ENCODE measurements at places on chromosomes 7 and 10.

DNA sequence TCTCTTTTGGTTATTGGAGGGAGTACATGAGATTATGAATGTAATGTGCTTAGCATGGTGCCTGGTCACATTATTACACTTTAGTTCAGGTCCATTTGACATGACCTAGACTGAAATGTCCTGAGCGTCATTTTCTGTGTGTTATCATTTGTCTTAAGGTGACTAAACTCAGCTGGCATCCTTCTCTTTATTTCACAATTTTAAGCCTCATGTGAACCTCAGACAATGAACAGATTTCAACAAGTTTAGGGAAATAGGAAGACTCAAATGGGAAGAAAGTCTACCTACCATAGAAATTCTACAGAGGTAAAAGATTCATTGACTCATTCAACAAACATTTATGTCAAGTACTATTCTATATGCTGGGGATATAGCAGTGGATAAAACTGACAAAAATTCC is 70.2 kb upstream of the EXOC6 start:
- no peak for DNase-seq

DNA sequence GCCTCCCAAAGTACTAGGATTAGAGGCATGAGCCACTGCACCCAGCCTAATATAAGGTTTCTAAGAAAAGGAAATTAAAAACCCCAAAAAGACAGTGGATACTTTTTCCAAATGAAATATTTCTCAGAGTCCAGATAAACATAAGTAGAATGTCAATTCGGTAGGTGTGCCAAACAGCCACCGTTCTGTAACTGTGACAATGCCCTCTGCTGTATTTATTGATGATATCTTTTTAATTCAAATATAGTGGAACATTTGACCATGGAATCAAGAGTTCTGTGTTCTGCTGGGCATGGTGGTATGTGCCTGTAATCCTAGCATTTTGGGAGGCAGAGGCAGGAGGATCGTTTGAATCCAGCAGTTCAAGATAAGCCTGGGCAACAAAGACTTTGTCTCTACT is 28.8 kb upstream of the ZRANB1 start:
- no peak for DNase-seq

DNA sequence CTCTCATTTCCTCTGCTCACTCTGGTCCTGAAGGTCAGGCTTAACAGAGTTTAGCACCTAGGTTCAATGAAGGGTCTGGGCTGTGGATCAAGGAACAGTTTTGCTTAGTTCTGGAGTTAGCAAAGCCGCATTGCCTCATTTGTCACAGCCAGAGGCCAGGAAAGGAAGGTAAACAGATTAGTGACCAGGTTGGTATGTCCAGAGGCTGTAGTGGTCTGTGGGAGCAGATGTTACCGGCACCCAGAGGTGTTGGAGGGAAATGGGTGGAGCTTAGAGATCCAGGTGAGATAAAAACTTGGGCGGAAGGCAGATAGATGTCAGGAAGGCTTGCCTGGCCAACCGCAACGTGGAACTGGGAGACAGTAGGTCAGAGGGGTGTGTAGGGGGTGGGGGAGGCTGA is 36.6 kb upstream of the ZMIZ2 start:
- no peak for DNase-seq

DNA sequence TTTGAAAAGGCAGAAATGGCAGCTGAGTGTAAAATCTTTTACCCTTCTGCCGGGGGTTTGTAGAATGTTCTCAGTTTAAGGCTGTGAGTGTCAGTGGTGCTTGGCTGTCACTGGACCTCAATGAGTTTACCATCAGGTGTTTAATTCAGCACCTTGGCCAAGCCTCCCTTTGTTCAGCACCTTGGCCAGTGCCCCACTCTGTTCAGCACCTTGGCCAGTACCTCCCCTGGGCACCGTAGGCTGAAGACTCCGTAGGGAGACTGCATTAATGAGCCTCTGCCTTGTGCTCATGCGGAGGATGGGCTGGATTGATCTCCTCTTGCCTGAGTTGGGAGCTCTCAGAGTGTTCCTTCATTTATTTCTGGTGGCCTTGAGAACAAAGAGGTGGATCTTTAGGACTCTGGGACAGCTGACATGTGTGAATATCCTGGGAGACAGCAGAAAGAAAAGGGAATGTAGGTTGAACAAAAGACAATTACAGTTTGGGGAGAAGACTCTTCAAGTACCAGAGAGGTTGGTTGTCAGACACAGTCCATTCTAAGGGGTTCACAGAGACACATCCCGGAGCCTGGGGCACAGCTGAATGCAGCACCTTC is 1.6 kb downstream of the FAM24A start:
- DNase-seq: peak; percentile 63

- DNase-seq: no peak
These were observed 543.8 kb downstream of the ARL4A start for GRCh38 chr7:13231216-13231615.

GRCh38 chr7:102047-102711 is 90.2 kb upstream of the FAM20C start:
- DNase-seq: no peak

DNA sequence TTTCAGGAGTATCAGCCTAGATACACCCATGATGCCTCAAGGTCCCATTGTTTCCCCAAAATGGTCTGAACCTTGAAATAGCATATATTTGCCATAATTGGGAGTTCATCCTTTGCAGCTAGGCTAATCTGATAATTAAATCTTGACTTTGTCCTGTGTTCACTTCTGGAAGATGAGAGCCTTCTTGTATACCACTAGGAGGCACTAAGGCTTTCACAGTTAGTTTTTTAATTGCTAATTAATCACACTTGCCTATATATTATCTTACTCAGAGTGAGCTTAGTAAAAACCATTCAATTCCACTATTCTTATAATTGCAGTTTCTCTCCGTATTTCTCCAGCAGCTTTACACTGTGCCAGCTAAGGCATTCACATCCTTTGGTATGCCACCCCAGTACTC is 48.7 kb upstream of the MAGI2 start:
- no peak for DNase-seq

DNA sequence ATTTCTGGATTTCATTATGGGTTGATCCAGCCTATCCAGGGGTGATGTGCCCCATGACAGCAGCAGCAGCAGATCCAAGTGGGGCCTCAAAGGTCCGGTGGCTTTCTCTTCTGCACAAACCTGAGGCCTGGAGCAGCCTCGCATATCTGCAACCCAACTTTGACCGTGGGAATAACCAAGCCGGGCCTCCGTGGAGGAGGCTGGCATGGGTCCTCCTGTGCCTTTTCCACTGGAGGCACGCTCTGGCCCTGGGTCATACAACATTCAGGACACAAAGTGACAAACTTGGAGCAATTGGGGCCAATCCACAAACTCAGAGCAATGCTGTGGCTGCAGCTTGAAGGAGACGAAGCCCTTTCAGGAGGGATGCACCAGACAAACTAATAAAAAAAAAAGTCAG is 330.0 kb upstream of the MKI67 start:
- DNase-seq: no peak

DNA sequence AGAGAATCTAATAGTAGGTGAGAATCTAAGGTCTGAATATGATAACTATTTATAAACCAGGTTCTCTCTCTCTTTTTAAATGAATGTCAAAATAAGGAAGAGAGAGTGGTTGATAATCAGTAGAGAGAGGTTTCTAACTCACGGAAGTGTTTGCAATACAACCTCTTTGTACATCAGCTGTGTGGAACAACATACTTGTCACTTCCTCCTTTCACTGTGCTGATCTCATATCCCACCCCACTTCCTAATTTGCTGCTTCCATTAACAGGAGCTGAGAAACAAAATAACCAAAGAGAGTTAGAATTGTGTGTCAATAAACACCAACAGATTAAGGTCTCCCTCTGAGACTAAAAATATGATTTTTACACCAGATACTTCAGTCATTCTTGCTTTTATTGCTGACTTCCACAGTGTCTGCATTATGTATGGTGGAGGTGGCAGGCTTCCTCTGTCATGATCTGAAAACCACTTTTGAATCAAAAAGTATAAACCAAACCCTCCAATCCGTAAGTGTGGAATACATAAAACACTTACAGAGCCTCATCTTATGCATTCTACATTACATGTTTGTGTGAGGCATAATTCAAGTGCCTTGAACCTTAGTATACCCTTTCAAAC is 25.0 kb downstream of the CACUL1 start:
- DNase-seq: no peak

GRCh38 chr7:27890205-27890849 is 150.4 kb downstream of the TAX1BP1 start:
- DNase-seq: no peak
